Psoas muscle (tissue), 8 donors: ENCODE measurements at places on chromosomes 3 and 15.

DNA sequence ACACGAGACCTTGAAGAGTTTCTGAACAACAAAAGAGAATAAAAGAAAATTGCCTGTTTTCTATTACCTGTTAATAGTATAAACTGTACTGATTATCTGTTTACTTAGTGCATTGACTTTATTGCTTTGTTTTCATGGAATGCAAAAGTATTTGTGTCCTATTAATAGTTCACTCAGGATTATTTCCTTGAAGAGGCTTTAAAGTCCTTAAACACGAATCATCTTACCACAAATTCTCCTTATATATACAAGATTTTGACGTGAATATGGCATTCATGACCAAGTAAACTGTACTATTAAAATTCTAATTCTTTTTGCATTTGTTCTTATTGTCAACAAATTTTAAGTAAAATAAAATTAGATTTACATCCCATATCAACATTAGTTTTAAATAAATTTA lies 513.0 kb downstream of the NTRK3 start:
- no peak for DNase-seq

- DNase-seq = peak; percentile 71
These were observed 5.8 kb downstream of the PRKCD start for GRCh38 chr3:53166781-53167291.

- DNase-seq = no peak
These were observed 19.5 kb downstream of the PRKCD start for GRCh38 chr3:53180305-53181023.

- no peak for DNase-seq
These were observed 56.5 kb downstream of the ACAD9 start for GRCh38 chr3:128935922-128936321.

- no peak for DNase-seq
These were observed 25.2 kb upstream of the FNDC3B start for GRCh38 chr3:172014145-172014544.

GRCh38 chr3:46538803-46539442 lies 27.2 kb downstream of the LRRC2 start:
- DNase-seq = peak; percentile 73

DNA sequence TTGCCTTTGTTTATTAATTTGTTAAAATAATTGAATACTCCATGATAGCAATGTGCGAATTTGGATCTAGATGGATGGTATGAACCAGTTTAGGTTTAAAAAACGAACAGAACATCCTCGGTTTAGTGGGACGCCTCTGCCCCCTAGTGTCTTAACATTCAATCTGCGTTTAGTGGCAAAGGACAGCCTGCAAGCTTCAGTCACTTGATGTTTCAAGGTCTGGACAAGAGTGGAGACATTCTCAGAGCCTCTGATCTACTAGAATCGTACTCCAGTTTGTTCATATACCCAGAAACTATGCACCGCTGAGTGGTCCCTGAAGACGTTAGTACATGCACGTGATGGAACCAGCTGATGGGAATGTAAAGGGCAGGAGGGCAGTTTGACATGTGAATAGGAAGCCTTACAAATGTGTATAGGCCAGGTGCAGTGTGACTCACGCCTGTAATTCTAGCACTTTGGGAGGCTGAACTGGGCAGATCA lies 17.8 kb upstream of the ATP13A4 start:
- peak; percentile 37 for DNase-seq

- no peak for DNase-seq
These were observed 326.0 kb upstream of the ONECUT1 start for GRCh38 chr15:53116169-53116568.

- no peak for DNase-seq
These were observed 324.7 kb upstream of the RGMA start for GRCh38 chr15:93413745-93414144.

- DNase-seq = no peak
These were observed 71.9 kb upstream of the GOLGA8B start for GRCh38 chr15:34655326-34655725.

GRCh38 chr3:11238880-11239279 lies 33.3 kb upstream of the ATG7 start:
- no peak for DNase-seq

GRCh38 chr3:67106874-67107273 lies 108.8 kb downstream of the KBTBD8 start:
- no peak for DNase-seq

DNA sequence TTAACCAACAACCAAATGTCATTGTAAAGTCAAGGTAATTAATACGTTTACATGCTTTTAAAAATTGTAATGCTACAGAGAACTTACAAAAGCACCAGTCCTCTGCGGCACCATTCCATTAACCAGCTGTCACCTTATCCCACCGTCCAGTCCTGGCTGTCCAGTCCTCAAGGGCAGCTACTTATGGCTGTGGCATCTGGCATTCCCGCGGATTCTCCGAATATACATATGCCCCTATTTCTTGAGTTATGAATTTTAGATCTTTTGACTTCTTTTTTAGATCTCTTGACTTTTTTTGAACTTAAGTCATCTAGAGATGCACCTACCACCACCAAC lies 382 bp upstream of the POMGNT2 start:
- DNase-seq = no peak

- no peak for DNase-seq
These were observed 46.7 kb downstream of the TMED3 start for GRCh38 chr15:79357566-79357965.

DNA sequence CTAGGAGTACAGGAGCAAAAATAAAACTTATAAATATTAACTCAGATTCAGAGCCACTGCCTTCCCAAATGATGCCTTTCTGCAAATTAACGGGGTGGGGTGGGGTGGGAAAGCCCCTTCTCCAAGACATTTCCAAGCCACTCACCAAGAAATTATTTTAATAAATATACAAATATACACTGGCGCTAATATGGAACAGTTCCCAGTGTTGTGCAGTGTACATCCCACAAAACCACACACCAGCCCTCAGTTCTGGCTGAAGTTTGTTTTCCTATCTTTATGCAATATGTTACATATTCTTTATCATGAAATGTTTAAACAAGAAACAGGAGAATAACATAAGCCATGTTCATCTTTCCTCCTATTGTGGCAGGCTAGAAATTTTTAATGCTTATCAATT lies 53.0 kb upstream of the GYG1 start:
- DNase-seq = no peak

- no peak for DNase-seq
These were observed 99.9 kb downstream of the CD200R1L start for GRCh38 chr3:112746675-112747280.

DNA sequence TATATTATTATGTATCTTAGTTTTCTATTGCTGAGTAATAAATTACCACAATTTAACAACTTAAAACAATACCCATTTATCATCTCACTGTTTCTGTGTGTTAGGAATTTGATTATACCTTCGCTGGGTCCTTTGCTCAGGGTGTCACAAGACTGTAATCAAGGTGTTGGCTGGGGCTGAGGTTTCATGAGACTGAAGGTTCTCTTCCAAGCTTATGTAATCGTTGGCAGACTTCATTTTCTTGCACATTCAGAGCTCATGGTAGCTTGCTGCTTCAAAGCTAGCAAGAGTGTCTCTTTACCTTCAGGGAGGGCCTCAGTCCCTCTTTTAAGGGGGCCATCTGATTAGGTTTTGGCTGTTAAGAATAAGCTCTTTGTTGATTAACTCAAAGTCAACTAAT lies 293.1 kb downstream of the POLQ start:
- no peak for DNase-seq

DNA sequence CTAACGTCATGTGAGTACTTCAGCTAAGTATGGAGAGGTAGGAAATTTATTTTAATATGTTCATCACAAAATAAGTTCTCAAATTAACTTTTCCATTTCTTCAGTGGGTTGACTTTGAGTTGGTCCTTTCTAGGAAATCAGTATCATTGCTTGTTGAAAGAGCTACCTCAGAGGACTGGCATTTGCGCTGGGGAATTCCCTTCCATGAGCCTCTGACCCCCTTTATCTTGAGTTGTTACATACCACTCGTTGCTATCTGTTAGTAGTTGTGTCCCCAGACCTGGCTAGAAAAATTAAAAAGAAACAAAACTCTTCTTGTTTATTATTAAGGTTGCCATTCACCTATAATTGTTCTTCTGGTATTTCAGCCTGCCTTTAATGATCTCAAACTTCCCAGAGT lies 96.8 kb upstream of the ROBO2 start:
- no peak for DNase-seq

GRCh38 chr3:46465196-46465520 lies 453 bp upstream of the LTF start:
- DNase-seq = no peak

DNA sequence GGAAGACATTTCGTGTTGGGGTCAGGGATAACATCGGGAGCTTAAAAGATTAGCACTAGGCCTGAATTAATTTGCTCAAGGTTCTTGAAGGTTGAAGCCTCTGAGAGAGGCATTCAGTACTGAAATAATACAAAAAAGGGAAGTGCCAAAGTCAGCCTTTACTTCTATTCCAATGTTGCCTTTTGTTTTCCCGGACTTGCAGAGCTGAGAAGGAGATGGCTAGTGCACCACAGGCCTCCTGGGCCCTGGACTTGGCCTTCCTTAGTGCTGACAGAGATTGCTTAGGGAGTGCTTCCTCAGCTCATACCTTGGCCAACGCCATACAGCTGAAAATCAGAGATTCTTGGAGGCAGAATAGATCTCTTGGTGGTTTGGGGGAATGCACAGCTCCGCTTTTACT lies 333.6 kb upstream of the TBL1XR1 start:
- no peak for DNase-seq

GRCh38 chr15:68154923-68155559 lies 50.1 kb downstream of the CALML4 start:
- no peak for DNase-seq

GRCh38 chr3:50266017-50266416 lies 2.9 kb upstream of the SEMA3B start:
- no peak for DNase-seq

- no peak for DNase-seq
These were observed 1517.1 kb downstream of the SI start for GRCh38 chr3:163561151-163561550.

DNA sequence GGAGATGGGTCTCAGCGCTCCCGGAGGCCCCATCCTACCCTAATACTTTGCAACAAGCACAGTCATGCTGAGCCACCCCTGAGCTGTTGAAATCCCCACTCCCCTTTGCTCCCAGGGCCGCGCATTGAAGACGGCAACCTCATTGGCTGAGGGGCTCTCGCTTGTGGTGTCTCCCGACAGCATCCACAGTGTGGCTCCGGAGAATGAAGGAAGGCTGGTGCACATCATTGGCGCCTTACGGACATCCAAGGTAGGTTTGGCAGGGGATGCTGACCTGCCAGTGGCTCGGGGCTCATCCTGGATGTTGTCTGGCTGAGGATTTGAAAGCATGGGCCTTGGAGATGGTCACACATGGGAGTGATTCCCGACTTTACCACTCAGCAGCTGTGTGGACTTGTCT lies 5.9 kb downstream of the TMEM43 start:
- no peak for DNase-seq
